ENCODE measurements at places on chromosomes 4 and X.

DNA sequence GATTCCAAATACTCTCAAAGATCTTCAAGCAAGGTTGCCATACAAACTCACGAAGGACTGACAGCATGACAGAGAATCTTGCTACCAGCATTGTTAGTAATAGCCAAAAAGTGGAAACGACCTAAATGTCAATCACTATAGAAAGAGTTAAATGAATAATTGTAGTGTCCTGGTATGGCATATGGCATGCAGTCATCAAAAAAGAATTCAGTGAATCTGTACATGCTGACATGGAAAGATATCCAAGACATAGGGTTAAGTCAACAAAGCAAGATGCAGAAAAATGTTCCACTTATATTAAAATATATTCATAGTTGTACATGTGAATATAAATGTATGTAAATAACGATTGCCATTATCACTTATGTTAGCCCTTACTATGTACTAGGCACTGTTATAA, 37.6 kb downstream of the SRPX2 start:
- no peak for DNase-seq

- DNase-seq, result no peak
Measured at GRCh38 chrX:46444011-46444410, 101.2 kb downstream of the ZNF674 start.

GRCh38 chr4:101155368-101155767, 192.0 kb downstream of the PPP3CA start:
- DNase-seq, result no peak

DNA sequence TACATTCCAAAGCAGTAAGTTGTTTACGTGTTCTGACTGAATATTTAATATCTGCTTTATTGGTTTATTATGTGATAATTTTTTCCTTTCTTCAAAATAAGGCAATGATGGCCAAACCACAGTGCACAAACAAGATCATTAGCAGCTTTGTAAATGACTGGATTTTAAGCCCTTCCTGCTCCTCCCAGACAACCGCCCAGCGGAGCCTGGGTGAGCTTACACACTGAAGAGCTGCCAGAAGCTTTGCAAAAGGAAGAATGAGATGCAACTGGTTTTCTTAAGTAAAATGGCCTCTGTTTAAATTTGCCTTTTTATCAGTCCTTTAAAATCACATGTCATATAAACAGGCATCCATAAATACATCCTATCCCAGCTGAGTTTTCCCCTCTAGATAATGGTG, 52.2 kb downstream of the SPARCL1 start:
- DNase-seq, result no peak

- no peak for DNase-seq
Measured at GRCh38 chr4:37976507-37976906, 16.3 kb downstream of the PTTG2 start.

GRCh38 chrX:68163441-68163840, 269.9 kb downstream of the OPHN1 start:
- DNase-seq, result no peak

DNA sequence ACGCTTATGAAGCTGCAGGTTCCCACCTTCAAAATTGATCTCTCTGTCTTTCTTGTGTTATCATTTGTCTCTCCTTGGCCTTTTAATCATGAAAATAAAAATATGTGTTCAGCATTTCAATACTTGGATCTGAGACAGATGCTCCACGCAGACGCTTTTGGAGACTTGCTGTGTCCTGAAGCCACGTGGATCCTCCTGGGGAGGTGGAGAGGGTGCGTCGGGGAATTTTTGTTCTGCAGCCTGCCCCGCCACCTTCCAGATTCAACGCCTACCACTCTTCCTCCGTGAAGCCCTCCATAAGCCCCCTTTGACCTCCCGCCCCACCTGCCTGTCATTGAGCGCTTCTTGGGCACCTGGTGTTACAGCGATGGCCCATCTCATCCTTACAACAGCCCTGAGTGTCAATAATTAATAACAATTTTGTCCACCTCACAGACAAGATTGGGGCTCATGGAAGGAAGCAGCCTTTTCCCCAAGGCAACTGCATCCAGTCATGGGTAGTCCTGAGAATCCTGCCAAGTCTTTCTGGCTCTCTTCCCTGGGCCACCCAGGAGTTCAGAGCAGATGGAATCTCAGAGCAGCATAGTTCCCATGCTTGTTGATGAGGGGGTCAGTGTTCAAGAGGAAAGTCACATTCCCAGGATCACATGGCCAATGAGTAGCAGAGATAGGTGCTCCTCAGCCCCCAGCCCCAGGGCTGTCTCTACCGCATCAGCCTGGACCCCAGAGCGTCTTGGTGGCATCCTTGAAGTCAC, 172.6 kb upstream of the PSAPL1 start:
- DNase-seq, result no peak

- no peak for DNase-seq
Measured at GRCh38 chrX:72009731-72010130, 99.1 kb downstream of the NHSL2 start.

Measured in NCI-H748 treated with DMSO at 0.1 percent for 48 hours (cell line).